MCF 10A (cell line): ENCODE measurements at places on chromosomes 11 and 22.

DNA sequence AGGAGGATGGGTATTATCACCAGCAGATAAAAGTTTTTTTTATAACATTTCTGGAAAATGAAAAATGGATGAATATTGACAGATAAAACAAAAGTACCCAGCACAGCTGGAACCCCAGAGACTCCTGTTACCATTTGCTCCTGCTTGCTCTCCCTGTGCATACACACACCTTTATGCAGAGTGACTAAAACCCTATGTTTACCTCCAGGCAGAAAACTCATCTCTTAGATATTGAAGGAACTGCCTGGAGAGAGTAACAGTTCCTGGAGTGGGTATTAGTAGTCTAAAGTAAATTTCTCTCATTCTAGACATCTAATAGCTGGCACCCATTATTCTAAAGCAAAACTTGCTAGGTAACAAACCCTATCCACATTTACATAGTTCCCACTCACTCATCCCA lies 38.0 kb downstream of the CYP2R1 start:
- no peak for DNase-seq

DNA sequence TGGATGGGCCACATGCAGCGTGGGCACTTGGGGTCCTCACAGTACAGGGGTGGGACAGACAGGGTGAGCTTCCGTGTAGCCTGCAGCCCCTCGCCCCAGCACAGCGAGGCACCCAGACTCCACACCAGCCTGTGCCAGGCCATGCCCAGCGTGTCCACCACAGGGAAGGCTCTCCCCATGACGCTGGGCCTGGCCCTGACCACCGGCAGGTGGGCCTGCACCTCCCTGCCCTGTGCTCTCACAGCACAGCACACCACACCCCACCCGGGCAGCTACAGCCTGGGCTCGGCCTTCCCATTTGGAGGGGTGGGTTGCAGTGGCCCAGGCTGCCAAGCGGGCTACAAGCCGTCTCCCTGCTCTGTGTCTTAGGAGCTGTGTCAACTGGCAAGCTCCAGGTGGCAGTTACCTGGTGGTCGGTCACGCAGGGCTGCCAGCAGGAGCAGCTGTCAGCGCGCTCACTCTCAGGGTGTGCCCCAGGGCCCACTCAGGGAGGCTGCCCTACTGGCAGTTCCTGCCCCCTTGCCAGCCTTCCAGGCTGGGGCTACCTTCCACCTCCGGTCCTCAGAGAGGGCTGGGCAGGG lies 4.6 kb downstream of the MOB2 start:
- no peak for DNase-seq

DNA sequence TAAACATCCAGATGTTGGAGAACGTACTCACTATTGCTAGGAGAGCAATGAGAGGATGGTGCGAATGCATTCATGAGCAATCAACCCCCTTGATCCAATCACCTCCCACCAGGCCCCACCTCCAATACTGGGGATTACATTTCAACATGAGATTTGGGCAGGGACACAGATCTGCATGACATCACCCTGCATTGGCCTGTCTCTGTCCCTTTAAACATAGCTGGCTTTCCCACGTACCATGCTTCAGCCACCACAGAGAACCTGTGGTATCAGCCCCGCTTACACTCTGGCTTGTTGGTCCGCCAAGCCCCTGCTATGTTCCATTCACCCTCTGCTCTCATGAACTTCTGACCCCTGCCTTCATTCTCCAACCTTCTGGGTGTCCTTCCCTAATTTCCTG lies 157.5 kb upstream of the E2F8 start:
- DNase-seq, result no peak

GRCh38 chr11:11937957-11938356 lies 70.5 kb downstream of the DKK3 start:
- no peak for DNase-seq

GRCh38 chr11:133991101-133991500 lies 34.3 kb upstream of the IGSF9B start:
- DNase-seq, result no peak

GRCh38 chr11:134223121-134223520 lies 646 bp downstream of the NCAPD3 start:
- peak; percentile 14 for DNase-seq

DNA sequence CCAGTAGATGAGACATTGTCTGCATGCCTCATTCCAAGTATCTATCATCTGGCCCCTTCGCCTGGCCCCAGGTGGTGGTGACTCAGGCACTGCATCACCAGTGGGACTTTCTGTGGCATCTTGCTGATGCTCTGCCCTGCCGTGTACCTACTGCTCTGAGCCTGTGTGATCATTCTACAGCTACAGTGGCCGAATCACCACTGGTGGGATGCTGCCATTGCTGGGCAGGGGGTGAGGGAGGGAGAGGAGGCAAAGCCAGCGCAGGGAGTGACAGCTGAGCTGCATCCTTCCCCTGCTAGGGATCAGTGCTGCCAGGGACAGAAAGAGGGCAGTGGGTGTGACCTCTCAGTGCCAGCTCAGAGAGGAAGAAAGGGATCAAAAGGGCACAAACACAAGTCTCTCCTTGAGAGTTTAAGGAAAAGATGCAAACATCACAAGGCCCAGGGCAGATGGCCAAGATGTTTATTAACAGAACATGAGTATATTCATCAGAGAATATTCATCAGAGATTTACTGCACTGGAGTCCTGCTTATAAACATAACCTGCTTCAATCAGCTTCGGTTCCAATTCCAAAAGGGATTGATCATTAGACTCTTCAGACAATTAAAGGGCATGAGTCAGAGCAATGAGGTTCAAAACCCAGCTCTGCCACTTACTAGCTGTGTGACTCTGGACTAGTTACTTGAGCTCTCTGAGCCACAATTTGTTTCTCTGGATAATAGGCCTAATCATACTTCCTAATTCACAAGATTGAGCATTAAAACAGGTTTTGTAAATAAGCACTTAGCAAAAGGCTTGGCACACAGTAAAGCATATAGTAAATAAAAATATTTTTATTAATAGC lies 109.8 kb downstream of the NAT10 start:
- DNase-seq, result peak; percentile 49

DNA sequence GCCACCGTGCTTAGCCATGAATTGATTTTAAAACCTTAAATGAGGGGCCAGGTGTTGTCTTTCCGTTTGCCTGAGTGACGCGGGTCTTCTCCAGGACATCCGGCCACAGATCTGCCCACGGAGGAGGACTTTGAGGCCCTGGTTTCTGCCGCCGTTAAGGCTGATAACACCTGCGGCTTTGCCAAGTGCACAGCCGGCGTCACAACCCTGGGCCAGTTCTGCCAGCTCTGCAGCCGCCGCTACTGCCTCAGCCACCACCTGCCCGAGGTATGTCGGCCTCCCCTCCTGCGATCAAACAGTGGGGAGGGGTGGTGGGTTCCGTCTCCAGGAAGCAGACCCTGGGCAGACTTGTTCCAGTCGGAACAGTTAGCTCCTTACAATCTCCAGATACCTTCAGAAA lies 34.4 kb downstream of the IGHMBP2 start:
- DNase-seq, result no peak

DNA sequence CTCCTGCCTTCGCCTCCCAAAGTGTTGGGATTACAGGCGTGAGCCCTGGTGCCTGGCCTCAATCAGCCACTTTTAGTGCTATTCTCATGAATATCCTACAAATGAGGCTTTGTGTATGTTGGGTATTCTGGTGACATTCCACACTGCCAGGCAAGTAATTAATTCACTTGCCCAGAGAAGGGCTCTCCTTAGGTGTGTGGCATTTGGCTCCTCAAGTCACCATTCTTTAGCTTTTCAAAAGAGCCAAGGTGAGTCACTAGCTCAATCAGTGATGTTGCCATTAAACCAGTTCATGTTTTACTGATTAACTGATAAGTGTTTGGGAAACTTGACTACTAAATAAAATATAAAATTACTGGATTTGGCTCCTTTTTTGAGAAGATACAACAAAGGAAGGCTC lies 52.2 kb downstream of the SLC25A17 start:
- DNase-seq, result no peak

GRCh38 chr11:123056835-123057491 lies 5.0 kb downstream of the HSPA8 start:
- DNase-seq, result no peak

DNA sequence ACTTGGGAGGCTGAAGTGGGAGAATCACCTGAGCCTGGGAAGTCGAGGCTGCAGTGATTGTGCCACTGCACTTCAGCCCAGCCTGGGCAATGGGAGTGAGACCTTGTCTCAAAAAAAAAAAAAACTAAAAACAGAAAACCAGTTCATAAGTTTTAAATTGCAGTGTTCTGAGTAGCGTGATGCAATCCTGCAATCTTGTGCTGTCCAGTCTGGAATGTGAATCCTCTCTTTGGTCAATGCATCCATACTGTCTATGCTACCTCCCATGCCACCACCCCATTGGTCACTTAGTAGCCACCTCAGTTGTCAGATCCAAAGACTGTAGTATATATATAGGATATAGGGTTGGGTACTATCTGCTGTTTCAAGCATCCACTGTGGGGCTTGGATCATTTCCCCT lies 11.1 kb downstream of the YAP1 start:
- DNase-seq, result no peak

GRCh38 chr22:42803389-42803788 lies 53.7 kb downstream of the ARFGAP3 start:
- DNase-seq, result no peak

GRCh38 chr11:279040-279965 lies 1.1 kb downstream of the NLRP6 start:
- no peak for DNase-seq

GRCh38 chr22:49508561-49508960 lies 319.1 kb downstream of the BRD1 start:
- no peak for DNase-seq

- no peak for DNase-seq
Observed at GRCh38 chr22:44931766-44932165, 78.0 kb downstream of the PHF21B start.

- DNase-seq, result no peak
Observed at GRCh38 chr22:27796829-27797519, 4.6 kb downstream of the MN1 start.

- DNase-seq, result no peak
Observed at GRCh38 chr11:64892838-64893193, 14.4 kb upstream of the EHD1 start.

DNA sequence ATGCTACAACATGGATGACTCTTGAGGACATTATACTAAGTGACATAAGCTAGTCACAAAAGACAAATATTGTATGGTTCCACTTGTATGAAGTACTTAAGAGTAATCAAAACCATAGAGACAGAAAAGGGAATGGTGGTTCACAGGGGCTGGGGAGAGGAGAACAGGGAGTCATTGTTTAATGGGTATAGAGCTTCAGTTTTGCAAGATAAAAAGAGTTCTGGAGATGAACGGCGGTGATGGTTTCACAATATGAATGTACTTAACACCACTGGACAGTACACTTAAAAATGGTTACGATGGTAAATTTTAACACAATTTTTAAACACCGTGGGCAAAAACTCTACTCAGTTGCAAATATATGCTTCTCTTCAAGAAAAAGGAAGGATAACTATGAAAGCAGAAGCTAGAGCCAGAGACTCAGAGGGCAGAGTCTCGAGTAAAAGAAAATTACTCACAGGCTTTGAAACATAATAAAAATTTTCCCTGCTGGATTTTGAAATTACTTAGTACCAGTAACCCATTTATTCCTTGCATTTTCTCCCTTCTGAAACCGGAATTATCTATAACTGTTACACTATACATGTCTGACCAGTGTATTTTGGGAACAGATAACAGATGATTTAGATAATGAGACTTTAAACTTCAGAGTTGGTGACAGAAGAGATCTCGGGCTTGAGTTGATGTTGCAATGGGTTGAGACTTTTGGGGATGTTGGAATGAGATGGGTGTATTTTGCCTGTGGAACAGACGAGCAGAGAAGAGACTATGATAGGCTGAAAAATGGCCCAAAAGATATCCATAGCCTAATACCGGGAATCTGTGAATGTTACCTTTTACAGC lies 15.0 kb downstream of the MRTFA start:
- DNase-seq, result no peak

DNA sequence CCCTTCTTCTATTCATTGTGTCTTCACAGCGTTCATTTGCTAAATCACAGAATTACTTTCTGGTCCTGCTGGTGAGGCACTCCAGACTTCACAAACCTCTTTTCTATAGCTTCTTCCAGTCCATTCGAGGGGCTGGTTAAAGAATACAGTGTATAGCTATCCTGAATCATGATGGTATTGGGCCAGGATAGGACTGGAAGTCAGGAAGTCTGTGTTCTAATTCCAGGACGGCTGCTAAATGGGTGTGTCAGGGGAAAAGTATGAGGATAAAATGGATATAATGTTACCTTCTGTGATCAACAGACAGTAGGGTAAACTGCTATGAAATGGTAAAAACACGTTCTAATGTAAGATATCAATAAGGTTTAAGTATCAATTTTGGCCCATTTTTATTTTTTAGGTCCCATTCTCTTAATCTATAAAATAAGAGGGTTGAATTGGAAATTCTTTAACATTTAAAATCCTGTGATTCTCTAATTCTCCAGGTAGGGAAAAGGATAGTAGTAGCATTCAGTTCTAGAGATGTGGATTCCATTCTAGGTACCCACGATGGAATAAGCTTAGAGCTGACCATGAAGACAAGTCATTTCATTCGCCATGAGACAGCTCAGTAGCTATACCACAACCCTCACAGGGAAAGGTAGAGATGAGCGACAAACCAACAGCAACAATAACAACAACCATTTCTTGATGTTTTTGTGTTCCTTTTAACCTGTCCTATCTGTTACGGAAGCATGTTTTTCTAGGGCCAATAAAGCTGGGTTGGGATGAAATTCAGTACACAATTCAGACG lies 96.1 kb downstream of the SLC1A2 start:
- no peak for DNase-seq

DNA sequence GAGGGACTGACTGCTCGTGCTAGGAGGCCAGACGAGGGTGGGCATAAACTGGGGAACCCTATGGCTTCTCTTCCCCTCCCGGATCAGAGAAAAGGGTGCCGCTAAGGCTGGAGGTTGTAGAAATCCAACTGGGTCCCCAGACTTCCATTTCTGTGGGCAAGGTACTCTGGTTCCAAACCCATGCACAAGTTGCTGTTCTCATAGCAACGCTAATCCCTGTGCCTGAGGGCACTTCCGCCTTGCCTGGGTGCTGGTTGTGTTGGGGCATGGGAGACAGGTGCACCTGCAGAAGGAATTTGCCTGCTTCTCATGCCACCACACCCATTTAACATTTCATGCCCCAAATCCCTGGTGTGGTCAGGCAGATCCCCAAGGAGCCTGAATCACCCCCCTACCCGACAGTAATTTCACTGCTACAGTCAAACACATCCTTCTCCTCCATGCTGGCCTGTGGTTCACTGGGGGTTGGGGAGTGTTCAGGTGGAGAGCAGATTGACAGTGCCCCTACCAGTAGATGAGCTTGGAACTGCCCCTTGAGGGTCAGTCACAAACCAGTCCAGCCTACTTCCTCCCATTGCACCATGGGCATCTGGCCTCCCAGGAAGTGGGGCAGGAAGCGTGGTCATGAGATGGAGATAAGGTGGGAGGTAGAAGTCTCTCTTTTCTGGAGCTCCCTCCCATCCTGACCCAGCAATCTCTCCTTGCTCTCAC lies 1.2 kb downstream of the C2CD2L start:
- DNase-seq, result peak; percentile 77

- no peak for DNase-seq
Observed at GRCh38 chr11:63769042-63769713, 603 bp upstream of the ZFTA start.

GRCh38 chr11:132463295-132464002 lies 1068.9 kb downstream of the OPCML start:
- DNase-seq, result no peak

GRCh38 chr11:45038923-45039322 lies 88.2 kb upstream of the TP53I11 start:
- DNase-seq, result no peak
